ENCODE measurements at places on chromosomes 2 and 18.

GRCh38 chr2:27708666-27709065 is 45.0 kb downstream of the SLC4A1AP start:
- DNase-seq = no peak

GRCh38 chr2:32805104-32806095 is 141.4 kb upstream of the LTBP1 start:
- DNase-seq = no peak

- DNase-seq = no peak
These were observed 207.4 kb upstream of the TPO start for GRCh38 chr2:1205853-1206252.

GRCh38 chr2:86685351-86685750 is 34.7 kb upstream of the RMND5A start:
- DNase-seq = no peak

- DNase-seq = no peak
These were observed 2.8 kb upstream of the PSMD1 start for GRCh38 chr2:231053846-231054245.

DNA sequence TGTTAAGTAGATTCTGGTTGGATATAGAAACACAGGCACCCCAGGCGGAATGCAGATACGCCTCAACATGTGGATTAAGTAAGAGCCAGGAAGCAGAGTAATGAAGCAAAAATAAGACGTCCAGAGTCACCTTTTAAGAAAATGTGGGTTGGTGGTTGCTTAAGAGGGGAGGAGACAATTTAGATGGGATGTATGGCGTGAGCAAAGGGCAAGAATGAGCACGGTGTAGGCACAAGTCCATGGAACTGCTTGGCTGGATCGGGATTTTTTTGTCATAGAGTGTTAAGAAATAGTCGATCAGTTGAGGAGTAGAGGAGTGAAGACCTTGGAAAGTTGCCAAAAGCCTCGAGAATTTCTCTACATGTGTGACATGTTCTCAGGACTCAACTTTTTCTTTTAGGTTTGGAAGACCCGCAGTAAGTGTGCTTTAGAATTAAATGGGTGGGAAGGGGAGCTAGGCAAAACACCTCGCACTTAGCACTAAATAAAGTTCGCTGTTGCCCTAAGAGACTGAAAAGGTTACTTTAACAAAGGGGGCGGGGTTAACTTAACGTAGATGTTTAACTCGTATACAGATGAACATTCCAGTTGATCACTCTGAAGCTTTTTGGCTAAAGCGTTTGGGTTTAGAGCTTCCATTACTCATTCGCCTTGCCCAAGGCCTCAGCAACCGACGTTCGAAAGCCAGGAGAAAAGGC is 716 bp upstream of the SLC39A10 start:
- no peak for DNase-seq

DNA sequence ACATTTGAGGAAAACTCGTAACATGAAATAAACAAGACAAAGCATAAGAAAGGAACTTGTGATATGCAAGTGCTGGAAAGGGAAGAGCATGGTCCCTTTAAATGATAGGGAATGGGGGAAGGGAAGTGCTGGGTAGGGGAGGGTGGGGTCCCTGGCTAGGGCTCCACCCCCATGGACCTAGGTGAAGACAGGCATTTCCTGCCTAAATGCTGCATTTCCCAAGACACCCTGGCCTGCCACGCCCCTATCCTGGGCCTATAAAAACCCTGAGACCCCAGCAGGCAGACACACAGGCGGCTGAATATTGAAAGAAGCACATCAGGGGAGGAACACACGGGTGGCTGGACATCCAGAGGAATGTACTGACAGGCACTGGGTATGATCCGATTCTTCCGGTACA is 499.9 kb downstream of the ZEB2 start:
- no peak for DNase-seq

- no peak for DNase-seq
These were observed 65.1 kb downstream of the MAP4K4 start for GRCh38 chr2:101762451-101763171.

DNA sequence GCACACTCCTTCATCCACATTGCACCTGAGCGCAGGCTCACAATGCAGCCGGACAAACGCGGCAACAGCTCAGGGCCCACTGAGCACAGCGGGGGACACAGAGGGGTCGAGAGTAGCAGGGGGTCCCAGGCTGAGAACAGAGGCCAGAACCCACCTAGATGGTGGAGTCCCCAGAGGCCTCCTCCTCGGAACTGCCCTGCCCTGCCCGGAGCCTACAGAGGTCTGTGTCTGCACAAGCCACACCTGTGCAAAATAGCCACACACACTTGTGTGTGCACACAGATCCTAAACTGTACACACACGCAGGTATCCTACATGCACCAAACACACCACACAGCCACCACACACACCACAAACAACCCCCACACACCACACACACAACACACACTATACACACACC is 72.8 kb downstream of the TMEM18 start:
- no peak for DNase-seq

GRCh38 chr18:35522130-35522959 is 24.6 kb upstream of the INO80C start:
- DNase-seq = no peak

- DNase-seq = no peak
These were observed 248.5 kb upstream of the ID2 start for GRCh38 chr2:8433390-8433789.

GRCh38 chr2:170928824-170929685 is at the start of gene GORASP2:
Gene GORASP2 (plus strand): TSS chr2:170929253. CDS start chr2:170929341, 88 bp downstream.
- DNase-seq = peak; percentile 95
